ENCODE measurements at places on chromosomes 5 and 9. TPM values are rescaled to one million over a fixed set of nuclear protein-coding genes. Genes with fewer than 3 reads are reported as not detected.

Gene SPINK4
- 0.31 TPM for total RNA-seq

Gene PPP3R2
- 0.04 TPM for total RNA-seq

Gene NUDT2
- total RNA-seq = 22.5 TPM

Gene C5orf47
- not detected for total RNA-seq

Gene LCN1
- not detected for total RNA-seq

Gene SLC27A6
- 1.0 TPM for total RNA-seq

Gene TRIM52
- 8.3 TPM for total RNA-seq

Gene PDE6A
- total RNA-seq = not detected

Gene ABCA2
- 8.3 TPM for total RNA-seq

Gene PCDHB11
- 4.3 TPM for total RNA-seq

Gene MED7
- 13.4 TPM for total RNA-seq

DNA sequence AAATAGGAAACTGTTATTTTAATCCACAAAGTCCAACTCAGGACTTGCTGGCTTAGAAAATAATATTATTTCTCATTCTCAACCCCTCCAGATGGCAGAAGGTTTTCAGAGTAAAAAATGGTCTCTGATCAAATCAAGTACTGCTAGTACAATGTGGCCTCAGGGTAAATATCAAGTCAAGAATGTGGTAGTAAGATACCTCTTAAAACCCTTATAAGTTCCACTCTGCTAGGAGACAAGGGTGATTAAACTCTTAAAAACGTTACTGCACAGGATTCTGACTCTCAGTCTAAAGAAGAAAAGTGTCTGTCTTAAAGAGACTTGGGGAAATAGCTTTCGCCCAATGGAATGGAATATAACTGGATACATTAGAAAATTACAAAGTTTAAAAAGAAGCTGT lies 120.8 kb upstream of the PDE4D start:
- no peak for DNase-seq

DNA sequence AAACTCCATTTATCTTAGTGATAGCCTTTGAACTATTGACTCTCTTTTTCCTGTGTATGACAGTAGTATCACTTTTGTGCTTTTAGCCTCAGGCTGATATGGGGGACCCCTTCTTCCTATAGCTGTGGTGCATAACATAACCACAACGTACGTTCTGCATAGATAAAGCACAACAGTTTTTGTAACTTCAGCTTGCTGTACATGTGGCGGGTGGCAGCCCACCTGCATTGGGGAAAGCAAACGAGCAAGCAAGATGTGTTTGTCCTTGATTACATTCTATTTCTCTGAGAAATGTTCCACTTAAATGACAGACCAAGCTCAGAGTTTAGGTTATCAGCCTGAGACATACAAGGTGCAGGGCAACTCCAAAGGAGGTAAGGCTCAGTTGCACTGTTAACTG lies 309.4 kb downstream of the KDM4C start:
- DNase-seq = no peak

- no peak for DNase-seq
These were observed 75.2 kb downstream of the CDH6 start for GRCh38 chr5:31268686-31269085.

DNA sequence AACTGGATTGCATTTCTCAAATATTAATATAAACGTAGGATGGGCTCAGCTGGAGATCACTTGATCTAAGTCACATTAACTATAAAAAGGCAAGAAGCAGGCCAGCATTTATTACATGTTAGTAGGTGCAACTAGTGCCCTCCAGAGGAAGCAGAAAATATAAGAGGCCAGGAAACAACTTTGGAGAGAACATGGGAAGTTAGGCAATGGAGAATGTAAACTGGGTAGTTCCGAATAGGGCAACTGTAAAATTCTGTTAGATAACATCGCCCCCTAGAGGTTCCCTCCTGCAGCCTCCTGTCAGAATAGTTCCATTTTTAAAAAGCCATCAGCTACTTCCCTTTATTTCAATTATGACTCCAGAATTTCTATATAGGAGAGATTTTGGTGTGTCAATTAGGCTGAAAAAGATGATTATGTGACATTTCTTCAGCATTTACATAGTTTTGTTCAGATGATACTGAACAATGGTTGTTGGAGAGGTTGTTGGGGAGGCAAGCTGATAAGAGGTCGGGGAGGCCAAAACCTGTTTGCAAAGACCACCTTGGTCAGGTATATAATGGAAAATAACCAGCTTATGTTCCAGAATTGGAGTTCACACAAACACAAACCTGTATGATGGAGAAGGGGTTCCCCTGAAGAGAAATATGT lies 22.4 kb downstream of the CCL28 start:
- DNase-seq = peak; percentile 78

- no peak for DNase-seq
These were observed 347.3 kb upstream of the ZNF608 start for GRCh38 chr5:125093776-125094175.

DNA sequence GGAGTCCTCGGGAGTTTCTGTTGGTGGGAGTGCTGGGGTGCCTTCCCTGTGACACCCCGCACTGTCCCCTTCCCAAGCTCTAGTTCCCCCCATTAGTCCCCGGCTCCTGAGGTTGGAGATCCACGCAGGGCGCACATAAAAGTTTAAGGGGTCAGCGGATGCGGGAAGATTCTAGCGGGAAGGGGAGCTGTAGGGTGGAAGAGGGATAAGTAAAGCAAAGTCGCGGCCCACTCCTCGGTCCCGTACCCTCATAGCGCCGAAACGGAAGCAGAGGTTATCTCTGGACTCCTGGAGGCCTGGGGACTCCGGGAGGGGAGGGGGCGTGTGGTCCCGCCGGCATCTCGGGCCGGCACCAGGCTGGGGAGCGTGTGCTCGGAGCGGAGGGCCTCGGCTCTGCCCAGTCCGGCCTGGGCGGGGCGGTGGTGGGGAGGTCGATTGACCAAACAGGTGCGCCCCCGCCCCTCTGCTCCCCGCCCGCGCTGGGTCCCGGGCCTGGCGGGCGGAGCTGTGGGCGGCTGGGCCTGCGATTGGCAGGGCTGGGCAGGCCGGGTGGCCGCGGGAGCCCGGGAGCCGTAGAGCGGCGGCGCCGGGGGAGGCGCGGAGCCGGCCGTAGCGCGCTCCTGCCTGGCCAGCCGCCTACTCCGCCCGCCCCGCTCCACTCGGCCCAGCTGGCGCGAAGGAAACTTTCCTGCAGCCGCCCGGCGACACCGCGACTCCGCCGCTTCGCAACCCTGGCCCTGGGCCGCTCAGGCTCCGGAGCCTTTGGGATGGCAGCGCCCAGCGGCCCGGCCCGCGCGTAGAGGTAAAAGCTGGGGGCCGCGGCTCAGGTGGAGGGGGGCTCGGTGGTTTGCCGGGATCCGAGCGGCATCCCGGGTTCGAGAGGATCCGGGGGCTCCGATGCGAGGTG lies 52.2 kb upstream of the DAB2IP start:
- peak; percentile 85 for DNase-seq

GRCh38 chr9:133327834-133328484 lies 8.0 kb downstream of the SURF6 start:
- DNase-seq = no peak

GRCh38 chr9:129402371-129402739 lies 218.5 kb downstream of the C9orf50 start:
- no peak for DNase-seq

GRCh38 chr5:56055287-56055686 lies 60.5 kb upstream of the IL6ST start:
- DNase-seq = no peak

- no peak for DNase-seq
These were observed 25.1 kb downstream of the RNF145 start for GRCh38 chr5:159184236-159184635.

GRCh38 chr9:16871336-16872151 lies 1.1 kb upstream of the BNC2 start:
- peak; percentile 86 for DNase-seq

DNA sequence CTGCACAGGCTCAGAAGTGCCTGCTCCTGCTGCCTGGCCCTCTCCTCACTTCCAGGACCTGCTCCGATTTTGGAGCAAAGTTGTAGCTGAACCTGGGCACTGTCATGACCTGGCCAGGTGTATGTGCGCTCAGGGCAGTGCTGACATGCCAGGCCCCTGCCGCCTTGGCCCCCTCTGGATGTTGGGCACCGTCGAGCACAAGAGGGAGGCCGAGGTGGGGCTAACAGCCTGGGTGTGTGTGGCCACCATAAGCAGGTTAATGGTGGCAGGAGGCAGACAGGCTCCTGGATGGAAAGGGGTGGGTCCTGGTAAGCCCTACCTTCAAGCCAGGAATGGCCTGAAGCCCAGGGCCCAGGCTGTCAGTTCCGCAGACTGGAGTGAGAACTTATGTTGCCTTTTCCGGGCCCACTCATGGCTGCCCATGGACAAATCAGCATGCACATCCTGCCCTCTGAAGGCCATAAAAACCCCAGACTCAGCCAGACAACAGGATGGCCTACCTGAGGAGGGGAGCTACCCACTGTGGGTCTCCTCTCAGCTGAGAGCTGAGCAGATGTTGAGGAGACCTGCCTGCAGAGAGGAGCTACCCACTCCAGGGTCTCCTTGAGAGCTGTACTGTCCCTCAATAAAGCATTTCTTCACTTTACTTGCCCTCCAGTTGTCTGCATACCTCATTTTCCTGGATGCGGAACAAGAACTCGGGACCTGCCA lies 66.2 kb downstream of the NACC2 start:
- no peak for DNase-seq

DNA sequence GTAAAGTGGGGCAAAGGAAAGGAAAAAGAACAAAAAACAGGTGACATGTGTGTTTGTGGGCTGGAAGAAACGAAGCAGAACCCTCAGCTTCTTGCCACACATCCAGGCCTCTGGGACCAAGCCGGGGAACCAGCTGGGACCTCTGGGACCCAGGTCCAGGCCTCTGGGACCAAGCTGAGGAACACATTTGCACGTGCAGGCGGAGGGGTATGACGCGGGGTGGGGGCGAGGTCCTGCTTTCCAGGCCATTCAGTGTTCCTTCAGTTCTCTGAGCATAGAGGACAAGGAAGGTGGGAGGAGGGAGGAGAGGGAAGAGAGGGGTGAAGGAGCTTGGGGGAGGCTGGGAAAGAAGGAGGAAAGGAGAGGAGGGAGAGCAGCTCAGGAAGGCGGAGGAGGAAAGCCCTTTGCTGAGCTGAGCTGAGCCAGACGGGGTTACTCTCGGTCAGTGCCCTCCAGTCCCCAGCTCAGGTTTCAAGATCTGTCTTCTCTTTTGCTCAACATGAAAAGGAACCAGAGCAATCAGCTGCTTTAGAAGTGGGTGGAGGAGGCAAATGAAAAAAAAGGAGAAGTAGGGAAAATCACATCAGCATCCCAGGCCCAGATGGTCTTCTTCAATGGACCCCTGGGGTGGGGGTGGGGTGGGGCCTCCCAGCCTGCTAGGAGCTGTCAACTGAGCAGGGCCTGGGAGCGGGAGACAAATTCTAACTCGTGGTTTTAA lies 59.1 kb downstream of the ABCA1 start:
- peak; percentile 93 for DNase-seq

DNA sequence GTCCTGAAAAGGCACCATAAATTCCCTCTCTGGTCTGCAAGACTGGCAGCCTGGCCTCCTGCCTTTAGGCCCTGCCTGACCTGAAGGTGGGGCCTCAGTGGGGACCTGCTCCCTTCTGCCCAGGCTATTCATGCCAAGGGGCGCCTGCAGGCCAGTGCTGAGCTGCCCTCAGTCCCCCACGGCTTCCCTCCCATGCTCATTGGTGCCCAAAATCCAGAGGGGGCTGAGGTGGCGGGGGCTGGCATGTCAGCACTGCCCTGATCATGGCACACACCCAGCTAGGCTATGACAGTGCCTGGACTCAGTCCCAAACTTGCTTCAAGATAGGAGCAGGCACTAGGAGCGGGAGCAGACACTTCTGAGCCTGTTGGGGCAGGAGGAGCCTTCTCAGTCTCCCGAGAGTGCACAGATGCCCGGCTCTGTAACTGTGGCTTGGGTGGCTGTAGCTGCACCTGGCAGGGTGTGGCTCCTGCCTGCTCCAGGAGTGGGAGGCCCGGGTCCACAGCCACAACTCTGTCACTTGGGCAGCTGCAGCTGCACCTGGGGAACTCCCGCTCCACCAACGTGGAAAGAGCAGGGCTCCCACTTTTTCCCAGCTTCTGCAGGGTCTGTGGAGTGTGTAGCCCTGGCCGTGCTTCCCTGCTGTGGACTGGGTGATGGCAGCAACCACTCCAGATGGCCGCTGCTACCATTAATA lies 49.0 kb downstream of the NDUFAF2 start:
- DNase-seq = no peak

DNA sequence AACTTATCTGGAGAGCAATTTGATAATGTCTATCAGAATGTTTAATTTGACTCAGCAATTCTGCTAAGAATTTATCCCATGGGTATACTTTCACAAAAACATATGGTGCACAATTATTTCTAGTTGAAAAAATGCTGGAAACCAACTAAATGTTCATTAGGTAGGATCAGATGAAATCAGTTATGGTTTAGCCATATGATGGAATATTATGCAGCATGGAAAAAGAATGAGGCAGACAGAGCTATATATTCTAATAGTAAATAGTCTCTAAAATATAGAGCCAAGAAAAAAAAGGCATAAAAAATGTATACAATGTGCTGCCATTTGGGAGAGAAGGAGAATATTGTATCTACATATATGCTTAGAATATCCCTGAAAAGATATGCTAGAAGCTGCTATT lies 3.6 kb upstream of the SPATA6L start:
- DNase-seq = no peak

- DNase-seq = peak; percentile 9
These were observed 31.9 kb upstream of the FSTL4 start for GRCh38 chr5:133644000-133644865.

GRCh38 chr9:26773056-26773455 lies 119.5 kb downstream of the CAAP1 start:
- DNase-seq = no peak

GRCh38 chr9:126123927-126124326 lies 202.7 kb upstream of the MVB12B start:
- no peak for DNase-seq

- DNase-seq = no peak
These were observed 24.2 kb upstream of the MELK start for GRCh38 chr9:36548454-36548853.

DNA sequence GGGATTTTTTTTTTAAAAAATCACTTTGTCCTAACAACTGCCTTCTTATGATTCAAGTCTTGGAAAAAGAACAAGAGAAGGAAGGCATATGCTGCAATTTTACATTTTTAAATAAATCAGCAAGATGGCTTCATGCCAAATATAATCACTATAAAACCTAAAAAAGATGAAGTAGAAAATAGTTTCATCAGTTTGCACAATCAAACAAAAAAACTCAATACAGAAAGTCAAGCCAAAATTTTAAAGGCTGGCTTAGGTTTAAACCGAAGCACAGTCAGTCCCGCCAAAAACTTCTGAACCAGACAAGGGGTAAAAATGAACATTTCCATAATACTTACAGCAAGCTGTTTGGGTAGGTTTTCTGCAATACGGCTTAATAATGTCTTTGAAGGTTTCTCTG lies 57.3 kb downstream of the ZFR start:
- peak; percentile 78 for DNase-seq

All from muscle of leg (tissue), 16 donors.